ENCODE measurements at places on chromosomes 13 and 19. TPM values are rescaled to one million over a fixed set of nuclear protein-coding genes. Genes with fewer than 3 reads are reported as not detected.

Gene MEIS3
- total RNA-seq, result 0.16 TPM

Gene NHLRC3
- 21.6 TPM for total RNA-seq

Gene OBI1
- 17.7 TPM for total RNA-seq

Gene ZNF583
- total RNA-seq, result 1.5 TPM

Gene ZNF888
- 6.1 TPM for total RNA-seq

Gene GPR12
- not detected for total RNA-seq

Gene ZNF844
- 2.0 TPM for total RNA-seq

Gene ZNF83
- total RNA-seq, result 24.1 TPM

Gene BICRA
- 12.0 TPM for total RNA-seq

Gene WDR87
- total RNA-seq, result not detected

Gene STAP2
- total RNA-seq, result 15.4 TPM

Gene ZNF543
- total RNA-seq, result 5.1 TPM

Gene VSTM2B
- total RNA-seq, result not detected

Gene C19orf67
- total RNA-seq, result 0.75 TPM

Gene KIR2DL4
- not detected for total RNA-seq

Gene RUBCNL
- 0.76 TPM for total RNA-seq

Gene MYH14
- not detected for total RNA-seq

Gene ZNF730
- total RNA-seq, result 0.37 TPM

Gene LRRC63
- total RNA-seq, result 0.71 TPM

Gene HS6ST3
- not detected for total RNA-seq

Gene NPAS1
- 0.25 TPM for total RNA-seq

Gene SIGLECL1
- total RNA-seq, result not detected

Gene ZNF625
- total RNA-seq, result 3.1 TPM

Gene SWSAP1
- total RNA-seq, result 2.8 TPM

Gene NCLN
- total RNA-seq, result 86.3 TPM

Gene HCN2
- total RNA-seq, result 0.52 TPM

Gene GPC5
- 0.57 TPM for total RNA-seq

Gene AMH
- total RNA-seq, result 4.3 TPM

Gene C1QTNF9
- not detected for total RNA-seq

Gene SMIM44
- total RNA-seq, result not detected

Gene PEX11G
- 2.5 TPM for total RNA-seq

Gene LGI4
- total RNA-seq, result not detected

Gene CERS1
- total RNA-seq, result 0.18 TPM

Gene ZNF274
- 18.4 TPM for total RNA-seq

Measured in activated T-helper 2 cell treated with anti-CD3 and anti-CD28 coated beads, Interferon-gamma antibody, Interleukin-2, Interleukin-4, amounts not matched to agents 10 μg/mL and 5 μg/mL and 100 μg/mL, durations not matched to agents 14 hours and 24 hours and 36 hours (primary cell).